ENCODE measurements at places on chromosomes 7 and 10. TPM values are rescaled to one million over a fixed set of nuclear protein-coding genes. Genes with fewer than 3 reads are reported as not detected.

The ENO4 gene
- total RNA-seq, result 0.17 TPM

The TMEM273 gene
- not detected for total RNA-seq

The PIP gene
- total RNA-seq, result not detected

The ZNF680 gene
- 8.8 TPM for total RNA-seq

The CDH23 gene
- under 0.01 TPM for total RNA-seq

The PIK3CG gene
- total RNA-seq, result not detected

The PVRIG gene
- total RNA-seq, result not detected

The CXCL12 gene
- 53.3 TPM for total RNA-seq

The PROSER2 gene
- 45.7 TPM for total RNA-seq

The LOXL4 gene
- 12.5 TPM for total RNA-seq

The CYP3A4 gene
- total RNA-seq, result not detected

The SMNDC1 gene
- total RNA-seq, result 3.3 TPM

The FGFBP3 gene
- total RNA-seq, result 0.12 TPM

The PCDH15 gene
- not detected for total RNA-seq

The CLDN4 gene
- 0.68 TPM for total RNA-seq

The OR2A42 gene
- total RNA-seq, result not detected

The VSIR gene
- total RNA-seq, result 82.9 TPM

The NKX2-3 gene
- not detected for total RNA-seq

The TEX36 gene
- total RNA-seq, result not detected

The CLRN3 gene
- total RNA-seq, result not detected

The GSAP gene
- 0.47 TPM for total RNA-seq

The POLR2J3 gene
- total RNA-seq, result 13.4 TPM

The RARRES2 gene
- total RNA-seq, result 90.6 TPM

The ENTPD7 gene
- 8.3 TPM for total RNA-seq

The HOXA5 gene
- total RNA-seq, result 1.3 TPM

The C7orf57 gene
- total RNA-seq, result not detected

The SLC18A3 gene
- total RNA-seq, result not detected

The MYH16 gene
- not detected for total RNA-seq

The RADIL gene
- total RNA-seq, result 1.3 TPM

The ZNF804B gene
- not detected for total RNA-seq

The AGR3 gene
- total RNA-seq, result not detected

The GCK gene
- 1.9 TPM for total RNA-seq

The FANK1 gene
- total RNA-seq, result 4.3 TPM

The ANKRD26 gene
- 6.9 TPM for total RNA-seq

The AHR gene
- 64.2 TPM for total RNA-seq

The NUTM2A gene
- total RNA-seq, result 0.34 TPM

The KCND2 gene
- total RNA-seq, result 1.2 TPM

The CPED1 gene
- 6.1 TPM for total RNA-seq

The PON3 gene
- 4.0 TPM for total RNA-seq

The ZNF511 gene
- 32.8 TPM for total RNA-seq

The ADAM22 gene
- 0.12 TPM for total RNA-seq

The SORBS1 gene
- total RNA-seq, result 1.1 TPM

The ADRB1 gene
- total RNA-seq, result not detected

The STEAP2 gene
- 2.9 TPM for total RNA-seq

The SPAM1 gene
- not detected for total RNA-seq

The ZCWPW1 gene
- 2.4 TPM for total RNA-seq

The AKR1C3 gene
- total RNA-seq, result 12.3 TPM

The PALD1 gene
- 3.7 TPM for total RNA-seq

Measured in pericardium fibroblast (primary cell).